ENCODE measurements at places on chromosomes 5 and 9. TPM values are rescaled to one million over a fixed set of nuclear protein-coding genes. Genes with fewer than 3 reads are reported as not detected.

- no peak overlapping the region for H3K4me3 ChIP-seq
- H3K27me3 ChIP-seq = peaks cover 84% of the 10 kb centered on the region
- no peak overlapping the region for H3K27ac ChIP-seq
- peaks cover 8% of the 10 kb centered on the region for H3K4me1 ChIP-seq
- DNase-seq = peak; percentile 1
Observed at GRCh38 chr5:176736931-176737745, 73.2 kb upstream of the UNC5A start.

DNA sequence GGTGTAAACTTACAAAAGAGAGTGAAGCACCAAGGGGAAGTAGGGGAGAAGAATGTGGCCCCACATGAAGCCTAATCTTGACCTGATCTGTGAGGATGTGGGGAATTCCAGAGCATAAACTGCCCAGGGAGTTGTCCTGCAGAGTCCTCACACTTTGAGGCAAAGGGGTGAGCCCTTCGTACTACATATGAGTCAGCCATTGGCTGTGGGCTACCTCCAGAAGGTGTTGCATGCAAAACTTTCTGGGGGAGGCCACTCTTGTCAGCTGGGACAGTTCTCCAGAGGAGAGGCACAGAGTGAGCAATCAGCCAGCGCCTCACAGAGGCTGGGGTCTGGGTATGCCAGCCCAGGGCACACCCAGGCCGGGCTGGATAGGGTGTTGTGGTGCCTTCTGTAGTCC, 98.1 kb upstream of the NMUR2 start:
- no peak for DNase-seq
- H3K27me3 ChIP-seq = peaks cover 35% of the 10 kb centered on the region
- no peak overlapping the region for H3K4me3 ChIP-seq
- H3K36me3 ChIP-seq = no peaks in the 10 kb centered on the region
- H3K27ac ChIP-seq = no peak overlapping the region

DNA sequence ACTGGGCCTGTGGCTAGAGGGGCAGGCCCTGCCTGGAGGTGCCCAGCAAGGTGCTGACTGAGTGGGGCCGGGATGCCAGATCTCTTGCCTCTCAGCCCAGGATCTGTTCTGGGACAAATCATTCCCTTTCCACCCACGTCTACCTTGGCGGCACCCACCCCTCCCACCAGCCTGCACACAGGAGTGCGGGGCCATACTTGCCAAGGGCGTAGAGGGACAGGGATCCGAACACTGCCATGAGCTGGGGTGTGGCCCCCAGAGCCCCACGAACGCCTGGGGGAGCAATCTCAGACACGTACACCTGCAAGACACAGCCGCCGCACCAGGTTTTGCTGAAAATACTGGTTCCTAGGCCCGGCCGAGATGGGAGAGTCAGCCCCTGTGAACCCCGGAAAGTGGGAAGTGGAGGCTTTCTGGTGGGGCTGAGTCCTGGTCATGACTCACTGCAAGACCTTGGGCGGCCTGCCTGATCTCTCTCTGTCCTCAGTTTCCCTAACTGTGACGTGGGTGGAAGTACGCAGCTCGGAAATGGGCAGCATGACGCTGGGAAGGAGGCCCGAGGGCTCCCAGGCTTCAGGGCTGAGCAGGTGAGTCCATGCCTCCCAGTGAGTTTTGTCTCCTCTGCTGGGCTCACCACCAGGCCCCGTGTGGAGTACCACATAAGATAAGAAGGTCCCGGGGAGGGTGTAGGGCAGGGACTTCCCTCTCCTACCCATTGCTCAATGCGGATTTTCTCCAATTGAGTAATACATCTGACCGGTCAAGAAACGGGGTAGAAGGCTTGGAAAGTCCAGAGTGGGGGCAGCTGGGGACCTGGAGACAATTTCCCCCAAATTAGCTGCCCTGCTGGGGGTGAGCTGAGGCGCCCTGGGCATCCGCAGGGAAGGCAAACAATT, 2.6 kb downstream of the SLC2A6 start:
- H3K27ac ChIP-seq = no peak overlapping the region
- H3K4me1 ChIP-seq = peaks cover 6% of the 10 kb centered on the region
- DNase-seq = no peak
- H3K36me3 ChIP-seq = no peaks in the 10 kb centered on the region
- no peak overlapping the region for H3K4me3 ChIP-seq
- H3K27me3 ChIP-seq = no peaks in the 10 kb centered on the region

- no peaks in the 10 kb centered on the region for H3K36me3 ChIP-seq
- no peaks in the 10 kb centered on the region for H3K4me1 ChIP-seq
Observed at GRCh38 chr5:169248996-169249395, 51.9 kb downstream of the SLIT3 start.

GRCh38 chr5:172178991-172179989, 8.7 kb downstream of the STK10 start:
- H3K27ac ChIP-seq = peak overlapping the region; percentile 96
- peaks cover 66% of the 10 kb centered on the region for H3K4me1 ChIP-seq
- DNase-seq = no peak
- H3K27me3 ChIP-seq = no peaks in the 10 kb centered on the region

Gene IL33
- not detected for total RNA-seq

Gene ADGRD2
- not detected for total RNA-seq

DNA sequence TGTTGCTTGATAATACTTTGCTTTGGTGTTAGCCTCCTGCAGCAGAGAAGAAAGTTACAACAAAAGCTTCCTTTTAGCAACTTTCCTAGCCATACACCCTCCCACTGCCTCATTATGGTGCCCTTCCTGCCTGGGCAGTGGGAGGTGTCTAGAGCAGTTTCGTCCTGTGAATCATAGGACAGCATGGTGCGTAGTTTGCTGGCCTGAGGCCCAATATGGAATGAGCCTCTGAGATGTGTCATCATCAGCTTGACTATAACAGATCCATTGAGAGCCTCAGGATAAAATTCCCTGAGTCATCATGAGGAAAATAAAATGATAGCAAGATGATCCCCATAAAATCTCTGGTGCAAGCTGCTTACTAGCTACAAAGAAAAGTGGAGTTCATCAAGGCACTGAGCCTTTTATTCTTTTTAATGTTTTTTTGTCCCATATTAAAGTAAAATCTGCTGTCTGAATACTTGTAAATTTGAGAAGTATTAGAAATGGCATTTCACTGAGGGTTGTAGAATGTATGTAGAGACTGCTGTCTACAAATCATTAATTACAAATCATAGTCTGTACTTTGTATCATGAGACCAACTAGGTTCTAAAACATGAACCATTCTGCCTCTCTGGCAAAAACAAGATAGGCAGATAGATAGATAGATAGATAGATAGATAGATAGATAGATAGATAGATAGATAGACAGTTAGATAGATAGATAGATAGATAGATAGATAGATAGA, 303.0 kb upstream of the PDE4D start:
- no peak overlapping the region for H3K27ac ChIP-seq
- no peaks in the 10 kb centered on the region for H3K4me1 ChIP-seq
- H3K27me3 ChIP-seq = no peaks in the 10 kb centered on the region
- no peak overlapping the region for H3K4me3 ChIP-seq
- no peak for DNase-seq
- no peaks in the 10 kb centered on the region for H3K36me3 ChIP-seq

DNA sequence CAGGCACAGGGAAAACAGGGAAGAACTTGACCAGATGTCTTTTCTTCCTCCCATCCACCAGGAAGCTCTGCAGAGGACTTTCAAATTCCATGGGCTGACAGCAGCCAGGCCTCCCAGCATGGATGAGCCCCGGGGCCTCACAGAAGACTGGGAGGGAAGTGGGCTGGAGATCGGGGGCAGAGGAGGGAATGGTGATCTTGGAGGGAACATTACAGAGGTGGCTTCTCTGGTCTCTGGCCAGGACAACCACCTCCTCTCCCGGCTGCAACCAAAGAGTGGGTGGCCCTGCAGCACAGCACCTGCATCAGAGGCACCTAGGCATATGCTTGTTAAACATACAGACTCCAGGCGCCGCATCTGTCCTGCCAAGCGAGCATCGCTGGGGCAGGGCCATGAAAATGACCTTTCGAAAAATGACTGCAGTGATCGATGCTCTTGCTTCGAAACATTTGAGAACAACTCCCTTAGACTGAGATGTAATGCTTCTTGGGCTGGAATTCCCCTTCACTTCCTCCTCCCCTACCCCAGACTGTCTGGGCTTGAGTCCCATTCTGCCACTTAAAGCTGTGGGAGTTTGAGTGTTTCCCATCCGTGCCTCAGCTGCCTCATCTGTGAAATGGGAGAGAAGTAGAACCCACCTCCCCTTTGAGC, 68.7 kb upstream of the UNC5A start:
- no peak overlapping the region for H3K4me3 ChIP-seq
- peaks cover 78% of the 10 kb centered on the region for H3K27me3 ChIP-seq
- peaks cover 24% of the 10 kb centered on the region for H3K4me1 ChIP-seq
- H3K36me3 ChIP-seq = peaks cover 10% of the 10 kb centered on the region
- no peak overlapping the region for H3K27ac ChIP-seq

DNA sequence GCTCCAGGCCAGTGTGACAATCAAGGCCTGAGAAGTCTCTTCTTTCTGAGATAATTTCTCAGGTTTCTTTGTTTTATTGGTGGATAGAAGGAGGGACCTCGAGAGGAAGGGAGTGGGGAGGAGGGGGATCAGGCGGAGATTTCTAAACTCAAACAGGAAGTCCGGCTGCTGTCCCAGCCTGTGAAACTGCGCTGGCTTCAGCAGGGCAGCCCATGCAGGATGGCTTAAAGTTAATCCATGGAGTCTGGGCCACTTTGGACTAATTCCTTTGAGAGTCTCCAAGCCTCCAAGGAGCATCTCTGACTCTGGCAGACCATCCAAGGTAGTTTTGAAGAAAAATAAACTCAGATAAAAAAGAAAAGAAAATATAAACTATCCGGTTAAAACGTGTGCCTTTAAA, 378.5 kb downstream of the MLLT3 start:
- H3K27ac ChIP-seq = peak overlapping the region; percentile 16
- no peak overlapping the region for H3K4me3 ChIP-seq
- H3K4me1 ChIP-seq = peaks cover 30% of the 10 kb centered on the region
- DNase-seq = no peak

DNA sequence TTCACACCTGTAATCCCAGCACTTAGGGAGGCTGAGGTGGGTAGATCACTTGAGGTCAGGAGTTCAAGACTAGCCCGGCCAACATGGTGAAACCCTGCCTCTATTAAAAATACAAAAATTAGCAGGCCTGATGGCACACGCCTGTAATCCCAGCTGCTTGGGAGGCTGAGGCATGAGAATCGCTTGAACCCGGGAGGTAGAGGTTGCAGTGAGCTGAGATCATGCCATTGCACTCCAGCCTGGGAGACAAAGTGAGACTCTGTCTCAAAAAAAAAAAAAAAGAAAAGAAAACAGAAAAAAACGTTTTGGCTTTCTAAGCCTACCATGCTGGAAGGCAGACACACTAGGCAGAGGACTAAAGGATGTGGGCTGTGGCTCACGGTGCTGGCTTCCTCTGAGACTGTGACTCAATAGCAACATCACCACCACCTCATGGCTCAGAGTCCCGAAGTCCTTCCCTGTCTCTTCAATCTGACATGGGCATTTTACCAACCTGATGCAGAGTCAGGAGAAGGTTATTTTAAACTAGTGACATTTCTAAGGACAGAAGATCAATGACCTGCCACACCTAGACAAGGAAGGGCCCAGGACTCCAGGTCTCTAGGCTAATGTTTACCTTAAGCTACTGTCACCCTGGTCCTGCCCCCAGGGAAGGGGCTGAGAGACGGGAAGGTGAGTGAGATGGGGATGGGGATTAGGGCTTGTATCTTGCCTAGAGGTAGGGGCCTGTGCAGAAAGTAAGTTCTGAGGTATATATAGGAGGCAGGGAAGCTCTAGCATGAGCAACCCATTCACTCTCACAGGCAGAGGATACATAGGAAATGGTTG, 3.7 kb downstream of the ECSCR start:
- H3K27ac ChIP-seq = peak overlapping the region; percentile 98
- peak; percentile 74 for DNase-seq
- H3K27me3 ChIP-seq = no peaks in the 10 kb centered on the region
- H3K4me1 ChIP-seq = peaks cover 44% of the 10 kb centered on the region
- peak overlapping the region; percentile 84 for H3K4me3 ChIP-seq
- H3K36me3 ChIP-seq = no peaks in the 10 kb centered on the region

Gene LVRN
- total RNA-seq = not detected

DNA sequence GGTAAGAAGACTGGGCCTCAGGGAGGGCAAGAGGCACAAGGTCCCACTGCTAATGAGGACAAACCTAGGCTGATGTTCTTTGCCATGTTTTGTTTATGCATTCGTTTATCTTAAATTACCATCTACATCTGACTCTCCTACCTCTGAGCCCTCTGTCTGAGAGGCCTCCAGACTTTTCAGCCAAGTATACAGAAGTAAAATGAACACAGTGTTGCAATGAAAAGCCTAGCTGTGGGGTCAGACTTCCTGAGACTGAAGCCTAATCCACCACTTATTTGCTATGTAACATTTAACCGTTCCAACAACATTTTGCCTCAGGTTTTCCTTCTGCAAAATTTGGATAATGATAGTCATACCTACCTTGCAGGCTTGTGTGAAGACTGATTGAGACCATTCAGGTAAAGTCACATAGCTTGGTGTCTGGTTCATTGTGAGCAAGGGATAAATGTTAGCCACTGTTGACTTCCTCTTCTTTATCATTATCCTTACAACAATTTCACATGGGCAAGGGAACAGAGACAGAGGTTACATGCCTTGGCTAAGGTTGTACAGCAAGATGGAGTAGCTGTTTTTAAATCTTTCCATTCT, 374.9 kb upstream of the CLINT1 start:
- H3K27ac ChIP-seq = no peak overlapping the region
- no peaks in the 10 kb centered on the region for H3K4me1 ChIP-seq
- H3K36me3 ChIP-seq = no peaks in the 10 kb centered on the region
- H3K4me3 ChIP-seq = no peak overlapping the region
- no peaks in the 10 kb centered on the region for H3K27me3 ChIP-seq

- H3K4me3 ChIP-seq = peak overlapping the region; percentile 10
- peaks cover 2% of the 10 kb centered on the region for H3K4me1 ChIP-seq
- no peak for DNase-seq
- H3K27ac ChIP-seq = peak overlapping the region; percentile 63
- no peaks in the 10 kb centered on the region for H3K27me3 ChIP-seq
- H3K36me3 ChIP-seq = no peaks in the 10 kb centered on the region
Observed at GRCh38 chr5:95883185-95884016, 60.9 kb upstream of the GLRX start.

DNA sequence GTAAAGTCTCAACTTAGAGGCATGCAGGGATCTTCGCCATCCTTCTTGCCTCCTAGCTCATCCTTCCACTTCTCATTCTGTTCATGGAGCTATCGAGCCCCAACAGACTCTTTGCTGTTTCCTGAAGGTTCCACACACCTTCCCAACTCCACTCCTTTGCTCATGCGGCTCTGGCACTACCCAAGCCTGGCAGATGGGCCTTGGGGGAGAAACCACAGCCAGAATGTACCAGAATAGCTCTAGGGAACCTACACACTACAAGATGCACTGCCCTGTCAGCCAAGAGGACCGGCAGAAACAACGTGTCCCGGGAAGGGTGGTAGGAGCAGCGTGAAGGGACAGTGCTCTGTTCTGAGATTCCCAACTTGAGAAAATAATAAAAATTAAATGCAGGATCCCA, 178.9 kb downstream of the GABBR2 start:
- no peaks in the 10 kb centered on the region for H3K36me3 ChIP-seq
- DNase-seq = no peak
- no peaks in the 10 kb centered on the region for H3K4me1 ChIP-seq
- H3K27me3 ChIP-seq = peaks cover 27% of the 10 kb centered on the region
- no peak overlapping the region for H3K27ac ChIP-seq
